ENCODE measurements at places on chromosomes 2 and 18.

GRCh38 chr2:12862541-12862940 is 145.8 kb downstream of the TRIB2 start:
- DNase-seq, result no peak

DNA sequence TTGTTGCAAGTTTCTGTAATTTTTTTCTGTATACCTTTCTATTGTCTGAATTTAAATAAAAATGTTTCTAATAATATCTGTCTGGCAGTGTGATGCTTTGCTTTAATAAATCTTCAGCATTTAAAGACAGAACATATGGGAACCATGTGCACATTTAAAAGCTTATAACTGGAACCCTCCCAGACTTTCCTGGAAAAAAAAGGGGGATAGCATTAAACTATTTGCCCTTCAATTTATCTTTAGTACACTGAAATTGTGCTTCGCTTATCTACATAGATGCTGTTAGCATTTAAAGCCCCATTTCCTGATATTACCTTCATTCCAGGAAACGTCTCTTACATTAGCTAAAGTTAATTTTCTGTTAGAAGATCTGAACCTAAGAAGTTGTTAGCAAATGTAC is 64.6 kb downstream of the ZC3H6 start:
- DNase-seq, result no peak

DNA sequence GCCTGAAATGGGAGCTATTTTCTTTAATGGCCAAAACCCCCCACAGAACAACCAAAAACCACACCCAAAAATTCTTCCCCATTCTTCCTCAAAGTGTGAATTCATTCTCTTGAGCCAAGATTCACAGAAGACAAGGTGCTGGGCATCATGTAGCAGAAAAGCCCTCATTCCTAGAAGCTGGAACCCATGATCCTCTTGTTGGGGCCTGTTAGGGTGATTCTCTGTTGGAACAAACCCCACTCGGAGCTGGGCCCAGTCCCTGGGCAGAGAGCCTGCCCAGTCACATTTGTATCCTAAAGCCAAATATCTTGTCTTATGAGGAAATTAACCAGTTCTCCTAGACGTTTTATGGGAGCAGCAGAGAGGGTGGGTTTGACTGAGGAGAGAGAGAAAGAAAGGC is 22.8 kb upstream of the VPS4B start:
- DNase-seq, result no peak

DNA sequence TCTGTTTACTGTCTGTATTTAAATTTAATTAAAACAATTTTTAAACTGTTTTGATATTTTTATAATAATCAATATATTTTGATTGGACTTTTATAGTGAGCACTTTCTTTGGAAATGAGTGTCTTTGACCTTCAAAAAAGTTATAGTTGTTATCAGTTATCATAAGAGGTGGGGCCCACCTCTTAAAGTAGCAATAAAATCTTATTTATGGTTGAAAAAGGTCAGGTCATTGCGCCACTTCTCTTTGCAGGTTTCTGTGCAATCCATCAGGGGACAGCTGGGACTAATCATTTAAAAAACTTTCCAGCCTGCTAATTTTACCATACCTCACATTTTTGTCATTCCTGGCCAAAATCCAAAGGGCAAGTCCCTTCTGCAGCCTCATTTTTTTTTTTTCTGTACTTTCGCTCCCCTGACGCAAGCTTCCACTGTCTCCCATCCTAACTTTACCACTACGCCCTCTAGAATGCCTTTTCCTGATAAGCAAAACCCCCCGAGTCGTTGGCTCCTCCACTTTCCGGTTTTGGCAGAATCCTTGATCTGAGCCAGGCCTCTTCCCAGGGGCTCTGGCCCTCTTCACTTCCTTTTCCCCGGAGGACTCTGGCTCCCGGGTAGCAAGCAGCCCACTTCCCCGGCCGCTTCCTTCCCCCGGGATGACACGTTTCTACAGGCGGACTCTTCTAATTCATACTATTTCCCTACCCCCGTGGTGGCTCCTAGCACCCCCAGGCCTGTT is 1.1 kb upstream of the SEH1L start:
- no peak for DNase-seq

DNA sequence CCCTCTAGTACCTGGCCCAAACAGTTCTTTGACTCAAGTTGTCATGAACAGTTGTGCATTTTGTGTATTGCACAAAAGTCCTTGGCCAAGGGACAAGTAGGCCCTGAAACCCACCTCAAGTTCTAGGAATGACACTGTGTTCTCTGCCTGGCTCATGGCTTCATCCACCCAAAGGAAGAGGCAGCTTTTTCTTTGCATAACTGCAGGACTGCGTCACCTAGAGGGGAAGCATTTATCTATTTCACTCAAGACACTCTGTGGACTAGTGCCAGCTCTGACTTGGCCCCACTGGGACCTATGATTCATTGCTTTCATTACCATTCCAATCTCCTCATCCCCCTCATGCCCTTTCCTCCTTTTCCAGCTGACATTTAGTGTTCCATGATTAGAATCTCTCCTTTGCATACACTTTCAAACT is 119.3 kb upstream of the SIX2 start:
- DNase-seq, result no peak

GRCh38 chr18:66210875-66211274 is 393.0 kb downstream of the CDH19 start:
- no peak for DNase-seq

Data from stimulated activated CD4-positive, alpha-beta T cell treated with anti-CD3 and anti-CD28 coated beads, Interleukin-15, amount 100 ng/mL, for 1 hour (primary cell).